ENCODE measurements at places on chromosomes 7 and 10. TPM values are rescaled to one million over a fixed set of nuclear protein-coding genes. Genes with fewer than 3 reads are reported as not detected.

- DNase-seq: no peak
These were observed 28.2 kb downstream of the IL2RA start for GRCh38 chr10:6033954-6034353.

The DCLRE1A gene
- total RNA-seq: 8.0 TPM

GRCh38 chr7:130009848-130010688, 41.1 kb downstream of the ZC3HC1 start:
- DNase-seq: no peak

DNA sequence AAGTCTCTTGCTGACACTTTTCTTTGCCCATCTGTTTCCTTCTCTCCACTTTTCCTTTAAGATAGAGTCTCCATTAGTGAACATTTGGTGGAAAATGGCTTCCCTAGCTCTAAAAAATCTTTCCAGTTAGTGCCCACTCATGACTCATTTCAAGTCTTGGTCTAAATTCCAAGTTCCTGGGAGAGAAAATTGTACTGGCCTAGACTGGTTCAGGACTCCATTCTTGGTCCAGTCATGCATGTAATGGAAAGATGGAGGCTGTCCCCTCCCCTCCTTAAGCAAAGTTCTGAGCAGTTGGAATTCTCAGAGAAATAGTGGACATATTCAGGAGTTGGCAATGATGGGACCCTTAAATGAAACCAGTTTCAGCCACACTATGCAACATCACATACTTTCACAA, 3.8 kb upstream of the ALDH18A1 start:
- DNase-seq: no peak

DNA sequence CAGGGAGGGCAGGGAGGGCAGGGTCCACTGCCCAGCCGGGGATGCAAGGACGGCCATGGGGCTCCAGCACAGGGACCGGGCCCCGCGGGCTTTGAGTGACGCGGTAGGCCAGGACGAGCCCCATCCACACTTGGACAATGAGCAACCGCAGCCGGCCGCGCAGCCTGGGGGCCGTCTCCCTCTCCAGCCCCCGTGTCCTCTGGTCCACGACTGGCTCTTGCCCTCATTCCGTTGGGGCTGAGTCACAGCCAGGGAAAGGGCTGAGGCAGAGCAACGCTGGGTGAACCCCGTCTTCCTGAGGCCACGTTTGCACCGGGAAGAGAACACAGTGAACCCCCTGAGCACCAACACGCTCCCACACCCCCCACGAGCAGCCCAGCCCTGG, 23.7 kb downstream of the SHH start:
- no peak for DNase-seq

The DENND2A gene
- total RNA-seq: 9.8 TPM

- DNase-seq: no peak
These were observed 72.7 kb upstream of the MRLN start for GRCh38 chr10:59825932-59826331.

The NKX1-2 gene
- not detected for total RNA-seq

The FAM24B gene
- 2.5 TPM for total RNA-seq

The ACHE gene
- 11.9 TPM for total RNA-seq

DNA sequence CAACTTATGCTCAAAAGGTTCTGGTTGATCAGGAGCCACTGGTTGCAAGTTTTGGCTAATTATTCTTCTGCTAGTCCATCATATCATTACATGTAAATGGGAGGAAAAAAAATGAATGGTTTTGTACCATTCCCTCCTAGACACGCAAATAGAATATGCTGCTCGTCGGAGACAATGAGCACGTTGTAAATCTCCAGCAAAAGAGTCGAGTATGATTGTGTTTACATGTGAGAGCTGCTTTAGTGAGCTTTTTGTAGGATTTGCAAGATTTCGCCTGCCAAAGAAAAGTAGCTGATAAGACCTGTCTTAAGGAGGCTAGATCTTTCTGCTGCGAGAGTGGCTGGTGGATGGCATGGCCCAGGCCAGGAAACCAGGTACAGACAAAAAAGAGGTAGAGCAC, 109.0 kb downstream of the ZMYND11 start:
- DNase-seq: no peak

GRCh38 chr7:124387056-124387455, 354.2 kb upstream of the TMEM229A start:
- no peak for DNase-seq

The ATP6V1F gene
- 85.4 TPM for total RNA-seq

- DNase-seq: no peak
These were observed 240.7 kb downstream of the SORCS3 start for GRCh38 chr10:104881740-104882139.

GRCh38 chr10:103556383-103557007, 63.0 kb downstream of the NEURL1 start:
- DNase-seq: no peak

The GIMAP5 gene
- total RNA-seq: 1.7 TPM

The NANOS1 gene
- total RNA-seq: 0.15 TPM

GRCh38 chr7:117249696-117250095, 73.2 kb downstream of the WNT2 start:
- no peak for DNase-seq

The KCNK18 gene
- not detected for total RNA-seq

The STN1 gene
- 15.1 TPM for total RNA-seq

DNA sequence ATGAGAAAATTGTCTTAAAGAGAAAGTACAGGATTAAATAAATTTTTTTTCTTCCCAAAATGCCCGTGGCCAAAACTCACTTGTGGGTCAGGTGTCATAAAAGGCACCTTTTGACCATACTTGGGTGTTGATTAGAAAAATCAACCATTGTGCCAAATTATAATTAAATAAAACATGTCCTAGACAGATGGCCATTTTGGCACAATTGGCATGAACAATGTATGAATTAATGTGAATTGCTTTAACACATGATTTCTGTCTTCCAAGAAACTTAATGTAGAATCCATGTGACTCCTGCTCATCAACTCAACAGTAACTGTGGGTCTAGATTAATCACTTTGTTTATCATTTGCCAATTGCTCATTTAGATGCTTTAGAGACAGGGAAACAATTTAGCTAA, 64.0 kb downstream of the CSTF2T start:
- no peak for DNase-seq

Data from ovary (tissue), 10 donors.